ENCODE measurements at places on chromosomes 2 and 18.

GRCh38 chr18:79533591-79533990 is 137.9 kb downstream of the NFATC1 start:
- no peak for DNase-seq

- no peak for DNase-seq
These were observed 222.7 kb upstream of the ITGA4 start for GRCh38 chr2:181234487-181234891.

- no peak for DNase-seq
These were observed 791.6 kb downstream of the GALR1 start for GRCh38 chr18:78041218-78041617.

GRCh38 chr18:48208432-48209140 is 200.6 kb downstream of the ZBTB7C start:
- DNase-seq, result no peak

DNA sequence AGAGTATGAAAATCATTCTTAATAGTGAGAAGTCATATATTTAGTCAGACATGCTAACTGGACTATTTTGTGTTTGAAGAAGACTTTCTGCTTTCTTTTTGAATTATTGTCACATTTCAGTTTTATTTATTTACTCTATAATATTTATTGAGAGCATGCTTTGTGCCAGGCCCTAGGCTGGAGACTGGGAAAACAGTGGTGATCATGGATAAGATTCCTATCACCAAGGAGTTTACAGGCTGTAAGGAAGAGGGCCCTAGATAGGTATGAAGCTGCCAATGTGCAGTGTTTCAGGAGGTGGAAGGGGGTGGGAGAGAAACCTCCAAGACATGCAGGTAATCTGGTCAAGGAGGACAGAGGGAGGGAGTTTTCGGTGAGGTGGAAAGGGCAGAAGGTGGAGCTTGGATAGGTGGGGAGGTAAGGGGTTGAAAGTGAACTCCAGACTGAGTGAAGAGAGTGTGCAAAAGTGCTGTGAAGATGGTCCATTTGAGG is 207.5 kb downstream of the ARHGAP15 start:
- DNase-seq, result no peak

- DNase-seq, result no peak
These were observed 401.6 kb downstream of the XIRP2 start for GRCh38 chr2:167289651-167290410.

DNA sequence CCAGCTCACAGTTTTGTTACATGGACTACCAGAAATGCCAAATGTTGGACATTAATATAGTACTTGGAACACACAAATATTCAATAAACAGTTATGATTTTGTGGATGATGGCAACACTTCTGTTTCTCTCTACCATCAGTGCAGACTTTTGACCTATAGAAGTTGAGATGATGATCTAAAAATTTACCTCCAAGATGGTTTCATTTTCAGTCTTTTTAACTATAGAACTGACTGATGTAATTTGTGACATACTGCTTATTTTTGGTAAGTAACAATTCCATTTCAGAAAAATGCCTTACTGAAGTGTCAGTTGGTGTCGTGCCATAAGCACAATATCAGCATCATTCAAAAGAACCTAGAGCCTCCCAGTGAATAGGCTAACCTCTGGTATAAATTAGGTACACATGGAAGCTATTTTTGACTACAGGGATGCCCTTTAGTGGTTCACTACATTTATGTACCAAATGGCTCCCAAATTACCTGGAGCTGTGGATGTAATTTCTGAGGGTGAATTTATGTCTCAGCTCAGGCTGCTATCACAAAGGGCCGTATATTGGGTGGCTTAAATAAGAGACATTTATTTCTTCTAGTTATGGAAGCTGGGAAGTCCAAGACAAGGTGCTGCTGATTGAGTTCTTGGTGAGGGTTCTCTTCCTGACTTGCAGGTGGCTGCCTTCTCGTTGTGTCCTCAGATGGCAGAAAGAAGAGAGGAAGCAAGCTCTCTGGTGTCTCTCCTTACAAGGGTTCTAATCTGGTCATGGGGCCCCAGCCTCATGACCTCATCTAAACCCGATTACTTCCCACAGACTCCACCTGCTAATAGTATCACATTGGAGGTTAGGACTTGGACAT is 66.5 kb downstream of the ALPK2 start:
- no peak for DNase-seq

- DNase-seq, result no peak
These were observed 227.4 kb upstream of the CDH7 start for GRCh38 chr18:65523461-65523860.

GRCh38 chr2:10634495-10634894 is 55.3 kb downstream of the NOL10 start:
- DNase-seq, result no peak

- peak; percentile 5 for DNase-seq
These were observed 552.0 kb downstream of the IRS1 start for GRCh38 chr2:226247289-226248275.

DNA sequence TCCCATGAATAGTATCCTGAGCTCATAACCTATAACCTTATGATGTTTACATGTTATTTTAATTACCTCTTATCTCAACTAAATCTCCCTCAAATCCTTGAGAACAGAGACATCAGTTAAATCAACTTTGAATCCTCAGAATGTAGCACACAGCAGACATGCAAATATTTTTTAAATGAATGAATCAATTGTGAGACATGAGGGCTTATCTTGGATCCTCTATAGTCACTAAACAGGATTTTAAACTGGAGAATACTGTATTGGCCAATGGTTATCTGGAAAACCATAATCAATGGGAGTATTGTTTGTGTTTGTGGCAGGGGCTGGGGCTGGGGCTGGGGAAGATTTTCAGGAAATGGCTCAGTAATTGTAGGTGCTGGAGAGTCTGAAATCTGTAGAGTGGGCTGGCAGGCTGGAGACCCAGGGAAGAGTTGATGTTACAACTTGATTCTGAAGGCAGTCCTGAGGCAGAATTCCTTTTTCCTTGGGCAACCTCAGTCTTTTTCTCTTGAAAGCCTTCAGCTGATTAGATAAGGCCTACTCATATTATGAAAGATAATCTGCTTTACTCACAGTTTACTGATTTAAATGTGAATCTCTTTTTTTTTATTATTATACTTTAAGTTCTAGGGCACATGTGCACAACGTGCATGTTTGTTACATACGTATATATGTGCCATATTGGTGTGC is 106.3 kb downstream of the NCOA1 start:
- no peak for DNase-seq

GRCh38 chr2:164617466-164617865 is 3.8 kb downstream of the GRB14 start:
- DNase-seq, result no peak

DNA sequence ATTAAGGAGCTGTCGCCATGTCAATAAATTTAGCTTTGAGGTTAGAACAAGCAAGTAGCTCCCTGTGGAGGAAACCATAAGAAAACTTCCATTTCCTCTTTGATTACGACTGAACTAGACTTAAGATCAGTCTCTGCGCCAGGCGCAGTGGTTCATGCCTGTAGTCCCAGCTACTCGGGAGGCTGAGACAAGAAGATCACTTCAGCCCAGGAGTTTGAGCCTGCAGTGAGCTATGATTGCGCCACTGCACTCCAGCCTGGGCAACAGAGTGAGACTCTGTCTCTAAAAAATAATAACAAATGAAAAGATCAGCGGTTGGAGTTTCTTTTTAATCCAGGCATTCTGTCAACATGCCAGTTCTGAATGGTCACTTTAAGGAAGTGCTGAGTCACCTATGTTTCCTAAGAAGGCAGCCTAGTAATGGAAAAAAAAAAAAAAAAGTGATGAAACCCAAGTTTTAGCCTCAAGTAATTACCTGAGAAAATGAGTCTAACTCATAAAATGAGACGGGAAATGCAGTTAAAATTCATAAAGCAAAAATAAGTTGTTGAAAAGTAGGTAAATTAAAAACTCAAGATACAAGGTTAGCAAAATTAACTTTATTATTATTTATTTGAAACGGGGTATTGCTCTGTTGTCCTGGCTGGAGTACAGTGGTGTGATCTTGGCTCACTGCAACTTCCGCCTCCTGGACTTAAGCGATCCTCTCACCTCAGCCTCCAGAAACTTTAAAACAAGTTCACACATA is 10.2 kb downstream of the C18orf32 start:
- no peak for DNase-seq

DNA sequence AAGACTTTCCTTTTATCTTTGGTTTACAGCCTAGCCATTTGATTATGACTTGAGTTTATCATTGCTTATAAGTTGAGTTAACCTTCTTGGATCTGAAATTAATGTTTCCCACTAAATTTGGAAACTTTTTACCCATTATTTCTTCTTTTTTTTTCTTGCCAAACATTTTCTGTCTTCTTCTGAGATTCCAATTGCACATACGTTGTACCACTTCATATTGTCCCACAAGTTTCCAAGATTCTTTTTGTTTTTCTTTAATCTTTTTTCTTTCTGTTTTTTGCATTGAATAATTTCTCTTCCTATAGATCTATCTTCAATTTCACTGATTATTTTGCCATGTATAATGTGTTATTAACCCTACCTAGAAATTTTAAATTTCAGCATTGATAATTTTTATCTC is 18.6 kb downstream of the LONRF2 start:
- no peak for DNase-seq

GRCh38 chr2:42777883-42778805 is 14.2 kb upstream of the OXER1 start:
- no peak for DNase-seq

GRCh38 chr2:147509821-147510220 is 335.0 kb upstream of the ACVR2A start:
- no peak for DNase-seq

DNA sequence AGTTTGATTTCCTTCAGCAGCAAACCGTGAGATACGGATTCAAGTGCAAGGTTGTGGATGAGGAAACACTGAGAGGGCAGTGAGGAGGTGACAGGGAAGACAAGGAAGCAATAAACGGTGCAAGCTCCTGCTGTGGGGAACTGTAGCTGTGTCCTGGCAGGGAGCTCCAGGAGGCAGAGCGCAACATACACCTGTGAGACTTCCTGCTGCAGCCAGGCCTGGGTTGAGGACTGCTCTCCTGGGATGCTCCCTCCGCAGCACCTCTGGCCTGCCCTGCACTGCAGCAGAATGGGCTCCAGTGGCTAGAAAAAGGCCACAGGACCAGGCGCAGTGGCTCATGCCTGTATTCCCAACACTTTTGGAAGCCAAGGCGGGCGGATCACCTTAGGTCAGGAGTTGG is 85.5 kb downstream of the MRO start:
- no peak for DNase-seq

- DNase-seq, result peak; percentile 55
These were observed 35.4 kb downstream of the FASTKD2 start for GRCh38 chr2:206800506-206801417.

GRCh38 chr2:205970348-205970747 is 115.6 kb downstream of the INO80D start:
- DNase-seq, result no peak

All from HTR-8/SVneo (cell line).